Cortex of kidney (tissue), 1 donor: ENCODE measurements at places on chromosomes 1 and 21.

DNA sequence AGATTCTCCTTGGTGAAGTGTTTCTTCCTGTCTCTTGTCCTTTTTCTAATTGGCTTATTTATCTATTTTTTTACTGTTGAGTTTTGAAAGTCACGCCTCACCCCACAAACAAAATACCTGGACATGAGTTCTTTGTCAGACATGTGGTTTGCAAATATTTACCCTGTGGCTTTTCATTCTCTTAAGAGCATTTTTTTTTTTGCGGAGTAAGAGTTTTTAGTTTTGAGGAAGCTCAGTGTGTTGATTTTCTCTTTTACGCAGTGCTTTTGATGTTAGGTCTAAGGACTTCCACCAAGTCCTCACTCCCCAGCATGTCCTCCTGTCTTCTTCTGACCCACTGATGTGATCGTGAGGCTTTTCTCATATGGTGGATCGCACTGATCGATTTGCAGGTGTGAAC is 7.6 kb downstream of the DFFB start:
- no peak for DNase-seq

GRCh38 chr1:208919371-208919770 is 664.1 kb upstream of the CAMK1G start:
- DNase-seq = no peak

DNA sequence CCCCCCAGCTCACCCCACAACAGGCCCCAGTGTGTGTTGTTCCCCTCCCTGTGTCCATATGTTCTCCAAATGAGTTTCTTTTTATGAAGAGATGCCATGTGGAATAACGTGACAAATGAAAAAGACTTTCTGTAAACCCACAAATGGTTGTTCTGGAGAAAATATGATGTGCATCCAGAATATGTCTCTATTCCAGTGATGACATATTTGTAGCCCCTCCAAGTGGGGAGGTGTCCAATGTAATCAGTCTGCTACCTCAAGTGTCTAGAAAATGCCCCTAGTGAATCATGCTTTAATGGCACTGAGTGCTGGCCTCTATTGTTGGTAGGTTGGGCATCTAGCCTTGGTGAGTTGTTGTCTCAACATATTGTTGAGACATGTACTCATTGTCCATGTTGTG is 179.6 kb downstream of the KCNK2 start:
- no peak for DNase-seq

GRCh38 chr1:51472359-51472758 is 46.7 kb downstream of the EPS15 start:
- no peak for DNase-seq

DNA sequence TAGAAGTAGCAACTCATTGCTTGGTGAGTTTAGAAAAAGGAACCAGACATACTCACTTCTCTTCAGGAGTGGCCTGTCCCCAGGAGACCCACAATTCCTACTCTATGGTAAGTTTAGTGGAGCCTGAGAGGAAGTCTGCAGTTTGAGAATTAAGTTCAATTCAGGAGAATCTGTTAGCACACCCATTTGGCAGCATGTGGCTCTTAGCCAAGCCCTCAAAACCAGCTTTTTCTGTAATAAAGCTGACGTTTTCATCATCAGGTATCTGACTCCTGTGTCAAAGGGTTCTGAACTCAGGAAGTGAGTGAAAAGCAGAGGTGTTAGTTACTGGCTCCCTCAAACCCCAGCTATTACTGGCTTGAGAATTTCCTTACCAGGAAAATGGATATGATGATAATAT is 20.4 kb upstream of the RGS16 start:
- no peak for DNase-seq

GRCh38 chr1:167678422-167678821 is 43.4 kb upstream of the MPZL1 start:
- no peak for DNase-seq

DNA sequence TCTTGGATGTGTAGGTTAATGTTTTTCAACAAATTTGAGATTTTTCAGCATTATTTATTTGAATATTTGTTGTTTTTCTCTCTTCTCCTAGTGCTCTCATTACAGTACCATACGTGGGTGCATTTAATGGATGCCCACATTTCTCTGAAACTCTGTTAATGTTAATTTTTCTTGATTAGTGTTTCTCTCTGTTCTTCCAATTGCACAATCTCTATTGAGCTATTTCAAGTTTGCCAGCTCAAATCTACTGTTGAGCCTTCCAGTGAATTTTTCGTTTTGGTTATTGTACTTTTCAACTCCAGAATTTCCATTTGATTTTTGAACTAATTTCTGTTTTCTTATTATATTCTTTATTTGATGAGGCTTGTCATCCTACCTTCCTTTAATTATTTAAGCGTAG is 31.7 kb downstream of the CFAP57 start:
- no peak for DNase-seq

- no peak for DNase-seq
Measured at GRCh38 chr1:45721207-45721606, 29.2 kb downstream of the IPP start.

- no peak for DNase-seq
Measured at GRCh38 chr1:10211805-10212410, 1.5 kb downstream of the KIF1B start.

GRCh38 chr21:35028451-35028978 is 20.6 kb downstream of the RUNX1 start:
- DNase-seq = no peak

GRCh38 chr1:1136547-1137230 is 20.8 kb upstream of the C1orf159 start:
- no peak for DNase-seq

DNA sequence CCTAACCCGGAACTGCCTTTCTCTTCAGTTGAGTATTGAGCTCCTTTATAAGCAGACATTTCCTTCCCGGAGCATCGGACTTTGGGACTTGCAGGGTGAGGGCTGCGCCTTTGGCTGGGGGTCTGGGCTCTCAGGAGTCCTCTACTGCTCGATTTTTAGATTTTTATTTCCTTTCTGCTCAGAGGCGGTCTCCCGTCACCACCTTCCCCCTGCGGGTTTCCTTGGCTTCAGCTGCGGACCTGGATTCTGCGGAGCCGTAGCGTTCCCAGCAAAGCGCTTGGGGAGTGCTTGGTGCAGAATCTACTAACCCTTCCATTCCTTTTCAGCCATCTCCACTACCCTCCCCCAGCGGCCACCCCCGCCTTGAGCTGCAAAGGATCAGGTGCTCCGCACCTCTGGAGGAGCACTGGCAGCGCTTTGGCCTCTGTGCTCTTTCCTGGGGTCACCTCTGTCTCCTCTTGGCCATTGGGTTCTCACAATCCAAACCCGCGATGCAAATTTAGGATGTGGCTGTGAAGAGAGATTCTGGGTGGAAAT is 3.7 kb downstream of the OLIG2 start:
- DNase-seq = no peak

DNA sequence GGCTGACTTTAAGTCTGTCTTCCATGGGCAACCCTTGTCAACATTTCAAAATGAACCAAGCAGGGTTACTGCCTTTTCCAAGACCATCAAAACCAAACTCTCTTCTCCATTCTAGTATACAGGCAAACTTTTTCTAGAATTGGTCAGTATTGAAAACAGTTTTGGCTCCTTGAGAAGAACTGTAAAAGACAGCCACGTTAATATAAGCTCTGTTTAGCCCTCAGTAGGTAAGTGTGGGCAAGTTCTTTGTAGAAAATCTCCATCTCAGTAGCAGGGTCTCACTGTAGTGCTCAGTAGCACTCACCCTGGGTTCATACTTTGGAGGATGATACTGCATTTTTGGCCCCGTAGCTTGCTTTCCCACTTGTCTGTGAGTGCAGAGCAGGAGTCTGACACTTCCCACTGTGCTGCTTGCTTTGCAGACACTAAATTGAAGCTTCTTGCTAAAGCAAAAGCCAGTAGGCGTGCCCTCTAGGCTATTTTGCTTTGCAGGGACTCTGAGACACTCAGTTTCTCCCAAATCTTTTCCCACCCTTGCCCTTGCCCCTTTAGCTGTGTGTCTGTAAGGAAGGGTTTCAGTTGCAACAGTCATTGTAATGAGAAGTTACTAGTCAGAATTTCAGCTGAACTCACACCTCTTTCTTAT is 34.3 kb upstream of the CACYBP start:
- DNase-seq = no peak

- DNase-seq = no peak
Measured at GRCh38 chr1:244780311-244780710, 55.1 kb upstream of the COX20 start.

- DNase-seq = no peak
Measured at GRCh38 chr1:173117108-173117633, 66.4 kb upstream of the TNFSF18 start.

GRCh38 chr1:7317888-7318287 is 453.2 kb upstream of the VAMP3 start:
- DNase-seq = no peak

DNA sequence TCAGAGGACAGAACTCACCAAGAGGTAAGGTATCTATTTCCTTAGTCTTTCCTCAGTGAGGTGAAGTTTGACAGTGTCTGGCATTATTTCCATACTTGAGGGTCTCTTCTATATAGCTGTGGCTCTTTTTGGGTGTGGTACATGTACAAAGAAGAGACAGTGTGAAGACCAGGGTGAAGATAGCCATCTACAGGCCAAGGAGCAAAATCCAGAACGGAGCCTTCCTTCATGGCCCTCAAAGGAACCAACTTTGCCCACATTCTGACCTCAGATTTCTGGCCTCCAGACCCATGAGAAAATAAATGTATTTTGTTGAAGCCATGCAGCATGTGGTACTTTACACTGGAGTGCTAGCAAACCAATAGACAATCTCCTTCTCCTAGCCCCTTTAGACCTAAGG is 858.5 kb upstream of the B3GALT2 start:
- no peak for DNase-seq

- no peak for DNase-seq
Measured at GRCh38 chr1:207888652-207889051, 22.3 kb downstream of the CD34 start.

- no peak for DNase-seq
Measured at GRCh38 chr1:159188375-159188788, 16.3 kb upstream of the ACKR1 start.

DNA sequence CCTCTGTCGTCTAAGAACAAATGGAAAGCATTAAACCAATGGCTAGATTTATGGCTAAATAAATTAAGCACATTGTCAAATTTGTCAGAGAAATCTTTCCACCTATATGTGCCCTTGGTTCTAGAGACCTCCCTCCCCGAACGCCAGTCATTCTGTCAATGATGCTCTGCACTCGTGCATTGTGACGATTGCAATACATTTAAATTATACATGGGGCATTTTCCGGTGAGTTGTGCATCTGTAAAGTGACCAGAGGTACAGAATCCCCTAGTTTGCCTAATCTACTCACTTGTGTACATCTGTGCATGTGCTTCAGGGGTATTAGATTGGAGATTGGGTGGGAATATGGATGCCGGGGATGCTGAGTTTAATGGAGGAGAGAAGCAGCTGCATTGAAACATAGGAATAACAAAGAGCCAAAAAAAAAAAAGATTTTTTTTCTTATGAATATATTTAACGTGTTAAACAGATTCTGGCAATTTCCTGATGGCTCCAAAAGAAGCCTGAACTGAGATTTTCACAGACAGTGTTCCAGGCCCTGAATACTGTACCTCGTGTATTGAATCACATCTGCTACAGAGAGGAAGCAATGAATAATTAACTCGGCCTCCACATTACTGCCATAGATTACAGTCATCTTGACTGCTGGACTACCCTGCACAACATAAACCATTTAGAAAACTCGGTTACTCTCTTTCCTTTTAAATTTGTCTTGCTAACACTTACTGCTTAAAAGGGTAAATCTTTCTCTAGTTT is 149.0 kb upstream of the C1orf87 start:
- DNase-seq = no peak

DNA sequence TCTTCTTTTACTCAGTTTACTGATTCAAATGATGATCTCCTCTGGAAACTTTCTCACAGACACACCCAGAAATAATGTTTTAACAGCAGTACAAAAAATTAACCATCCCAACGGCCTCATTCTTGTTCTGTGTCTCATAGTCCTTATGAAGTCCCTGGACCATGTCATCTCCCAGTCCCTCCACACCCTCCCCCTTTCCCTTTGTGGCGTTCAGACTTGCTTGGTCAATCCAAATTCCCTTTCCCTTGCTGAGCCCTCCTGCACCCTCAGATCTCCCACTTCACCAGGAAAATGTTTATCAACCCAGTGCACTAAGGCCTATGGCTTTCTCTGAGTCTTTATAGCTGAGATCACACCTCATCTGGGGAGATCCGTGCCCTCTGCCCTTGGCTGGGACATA is 85.9 kb downstream of the CENPF start:
- no peak for DNase-seq

- DNase-seq = no peak
Measured at GRCh38 chr1:213380865-213381264, 329.8 kb downstream of the RPS6KC1 start.

DNA sequence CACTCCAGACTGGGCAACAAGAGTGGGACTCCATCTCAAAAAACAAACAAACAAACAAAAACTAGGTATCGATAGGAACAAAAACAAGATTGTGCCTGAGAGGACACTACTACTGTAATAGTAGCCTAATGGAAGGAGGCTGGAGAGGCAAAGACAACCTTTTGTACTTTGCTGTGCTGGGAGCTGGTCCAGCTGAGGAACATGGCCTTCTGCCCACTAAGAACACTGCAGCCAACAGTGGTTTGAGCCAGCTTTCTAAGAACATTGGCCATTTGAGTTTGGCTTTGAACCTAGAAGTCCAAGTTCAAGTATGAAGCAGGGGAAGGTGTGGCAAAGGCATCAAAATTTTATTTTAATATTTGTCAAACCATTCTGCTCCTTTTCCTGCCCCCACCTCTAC is 22.7 kb upstream of the RGS8 start:
- DNase-seq = no peak

DNA sequence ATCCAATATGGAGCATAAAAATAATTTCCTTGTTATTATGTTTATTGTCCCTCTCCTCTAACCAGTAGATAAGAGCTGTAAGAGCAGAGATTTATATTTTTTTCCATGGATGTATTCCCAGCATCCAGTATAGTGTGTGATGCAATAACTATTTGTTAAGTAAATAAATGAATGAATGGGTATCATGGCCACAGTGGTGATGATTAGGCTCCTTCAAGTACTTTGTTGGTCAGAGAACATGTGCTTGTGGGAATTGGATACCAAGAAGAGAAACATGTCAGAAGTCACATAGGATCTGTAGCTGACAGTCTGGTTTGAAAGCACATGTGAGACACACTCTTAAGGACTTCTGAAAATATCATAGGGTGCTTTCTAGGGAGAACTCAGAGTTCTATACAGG is 588.5 kb downstream of the AGBL4 start:
- DNase-seq = no peak

DNA sequence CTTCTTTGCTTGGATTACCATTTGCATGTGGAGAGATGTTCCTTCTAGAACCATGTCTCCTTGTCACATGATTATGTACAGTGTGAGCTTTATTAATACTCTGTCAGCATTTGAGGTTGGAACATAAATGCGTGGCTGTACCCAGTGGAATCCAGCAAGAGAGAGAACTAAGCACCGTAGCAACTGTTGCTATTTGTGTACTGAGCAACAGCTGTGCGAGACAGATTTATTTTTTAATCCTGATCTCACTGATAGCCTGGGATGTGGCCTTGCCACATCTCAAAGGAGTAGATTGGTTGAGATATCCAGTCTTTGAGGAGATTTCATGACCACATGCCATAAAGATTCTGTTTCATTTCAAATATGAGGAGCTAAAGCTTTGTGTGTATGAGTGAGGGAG is 43.4 kb downstream of the KIF1B start:
- no peak for DNase-seq
